ENCODE measurements at places on chromosomes 16 and 17.
A peak's percentile ranks its signal among the peaks of the same experiment; 100 is the strongest.

DNA sequence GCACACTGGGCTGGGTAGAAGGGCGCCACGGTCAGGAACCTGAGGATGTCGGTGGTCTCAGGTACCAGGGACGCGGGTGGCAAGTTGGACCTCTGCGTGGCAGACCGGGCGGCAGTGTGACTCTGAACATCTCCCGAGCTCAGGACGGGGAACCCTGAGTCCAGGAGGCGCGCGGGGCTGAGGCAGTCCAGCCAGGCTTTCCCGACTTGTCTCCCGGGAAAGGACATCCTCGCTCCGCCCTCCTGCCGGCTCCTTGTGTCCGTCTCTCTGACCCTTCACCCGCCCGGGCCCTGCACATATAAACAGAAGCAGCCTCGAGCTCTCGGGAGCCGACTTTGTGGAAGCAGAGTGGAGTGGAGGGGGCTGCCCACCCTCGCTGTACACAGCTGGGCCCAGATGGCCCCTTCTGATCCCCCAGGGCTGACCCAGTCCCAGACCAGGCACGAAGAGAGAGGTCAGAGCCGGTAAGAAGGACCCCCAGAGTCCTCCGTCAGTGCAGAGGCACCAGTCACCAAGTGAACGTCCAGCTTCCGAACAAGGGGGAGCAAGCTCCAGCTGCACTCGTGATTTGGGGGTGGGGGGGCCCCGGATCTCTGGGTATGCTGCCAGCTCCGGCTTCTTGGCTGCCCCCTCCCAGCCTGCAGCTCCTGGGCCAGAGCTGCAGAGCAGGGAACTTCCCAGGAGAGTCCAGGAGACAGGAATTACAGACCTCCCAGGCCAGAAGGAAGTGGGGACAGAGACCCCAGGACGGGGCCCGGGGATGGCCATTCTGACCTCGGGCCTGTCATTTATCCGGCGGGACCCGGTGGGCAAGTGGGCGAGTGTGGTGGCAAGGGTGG is 8.5 kb upstream of the P2RX1 start:
- DNase-seq, result no peak

GRCh38 chr17:51056813-51057510 is 63.7 kb downstream of the SPAG9 start:
- DNase-seq, result peak; percentile 69

DNA sequence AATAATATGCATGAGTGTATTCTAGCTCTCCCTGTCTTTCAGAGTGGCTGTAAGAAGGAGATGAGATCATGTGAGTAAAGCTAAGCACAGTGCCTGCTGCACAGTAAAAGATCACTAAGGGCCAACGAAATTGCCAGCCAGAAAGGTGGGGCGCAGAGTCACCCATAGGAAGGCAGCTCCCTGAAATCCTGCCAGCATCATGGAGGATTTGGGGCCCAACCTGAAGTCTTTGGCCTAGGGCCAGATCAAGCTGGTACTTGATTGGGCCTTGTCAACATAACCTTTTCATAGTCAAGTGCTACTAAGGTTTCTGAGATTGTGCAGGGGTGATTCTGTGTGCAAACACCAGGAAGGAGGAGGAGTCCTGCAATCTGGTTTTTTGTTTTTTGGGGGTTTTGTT is 16.5 kb downstream of the SCNN1B start:
- DNase-seq, result peak; percentile 58

DNA sequence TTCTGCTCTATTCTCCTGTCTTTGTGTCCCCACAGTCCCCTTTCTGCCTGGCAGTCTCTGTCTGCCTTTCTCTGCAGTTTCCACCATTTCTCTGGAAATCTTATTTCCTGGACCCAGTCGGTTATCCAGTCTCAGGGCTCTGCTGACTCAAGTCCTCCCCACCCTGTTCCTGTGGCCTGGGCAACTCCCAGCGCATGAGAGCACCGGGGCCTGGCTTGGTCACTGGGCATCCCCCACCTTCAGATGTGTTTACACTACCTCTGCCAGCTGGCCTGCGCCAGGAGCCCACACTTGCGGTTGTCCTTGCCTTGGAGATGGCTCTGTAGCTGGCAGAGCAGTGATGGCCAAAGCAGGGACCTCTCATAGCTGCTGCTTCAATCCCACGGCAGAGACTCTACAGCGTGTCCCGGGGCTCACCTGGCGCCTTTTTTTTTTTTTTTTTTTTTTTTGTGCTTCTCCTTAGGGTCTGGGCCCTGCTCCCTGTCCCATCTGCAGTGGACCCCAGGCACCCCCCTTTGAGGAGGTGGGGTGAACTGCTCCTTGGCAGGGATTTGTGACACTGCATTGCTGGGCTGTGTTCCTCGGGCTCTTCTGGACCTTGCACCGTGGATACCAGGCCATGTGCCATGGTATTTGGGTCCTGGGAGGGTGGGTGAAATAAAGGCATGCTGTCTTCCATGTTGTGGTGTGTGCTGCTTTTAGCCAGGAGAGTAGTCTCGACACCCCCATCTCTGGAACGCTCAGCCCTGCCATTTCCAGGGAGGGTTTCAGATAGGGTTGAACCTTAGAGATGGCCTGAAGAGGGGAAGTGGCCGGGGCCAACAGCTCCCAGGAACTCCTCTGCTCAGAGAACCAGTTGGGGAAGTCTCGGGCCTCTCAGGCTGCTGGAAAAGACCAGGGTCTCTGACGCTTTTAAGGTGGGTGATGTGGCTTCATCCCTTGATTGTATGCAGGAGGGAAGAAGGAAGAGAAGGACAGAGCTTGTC is 17.5 kb downstream of the GUCY2D start:
- DNase-seq, result no peak

GRCh38 chr17:61250335-61250890 is 149.2 kb upstream of the TBX2 start:
- DNase-seq, result no peak

DNA sequence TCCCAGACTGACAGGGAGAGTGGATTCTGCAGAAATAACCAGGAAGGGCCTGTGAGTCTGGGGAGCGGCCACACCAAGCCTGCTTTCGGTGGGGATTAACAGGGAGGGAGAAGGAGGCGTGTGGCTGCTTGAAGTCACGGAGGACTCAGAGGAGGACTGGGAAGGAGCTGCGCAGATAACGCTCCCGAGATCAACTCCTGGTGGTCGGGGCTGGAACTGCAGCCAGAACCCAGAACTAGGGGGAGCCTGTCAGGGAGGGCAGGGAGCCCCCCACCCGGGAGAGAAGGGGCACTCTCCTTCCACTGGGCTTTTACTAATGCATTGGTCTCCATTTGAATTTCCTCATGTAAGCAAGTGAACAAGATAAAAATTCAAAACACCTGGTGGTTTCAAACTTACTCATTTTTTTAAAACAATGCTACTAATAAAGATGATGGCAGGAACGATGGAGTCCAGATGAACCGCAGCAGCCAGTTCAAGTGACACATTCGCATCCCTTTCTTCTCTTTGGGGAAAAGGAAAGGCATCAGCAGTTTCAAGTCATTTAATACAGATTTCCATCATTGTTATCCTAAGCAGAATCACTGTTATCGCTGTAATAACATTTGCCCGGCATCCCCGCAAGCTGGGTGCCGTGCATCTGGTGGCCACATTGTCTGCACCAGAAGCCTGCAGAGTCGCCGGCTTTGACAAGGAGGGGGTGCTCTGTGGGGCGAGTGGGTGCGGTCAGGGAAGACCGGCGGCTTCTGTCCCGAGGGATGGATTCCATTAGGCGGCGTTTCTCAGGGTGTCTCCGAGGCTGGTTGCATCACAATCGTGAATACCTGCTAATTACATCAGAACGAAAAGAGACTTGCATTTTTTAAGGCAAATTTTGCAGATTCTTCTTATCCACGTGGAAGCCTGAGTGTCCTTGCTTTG is 183.0 kb downstream of the FOXL1 start:
- DNase-seq, result peak; percentile 21

GRCh38 chr16:72197545-72197944 is 25.6 kb upstream of the PMFBP1 start:
- DNase-seq, result no peak

DNA sequence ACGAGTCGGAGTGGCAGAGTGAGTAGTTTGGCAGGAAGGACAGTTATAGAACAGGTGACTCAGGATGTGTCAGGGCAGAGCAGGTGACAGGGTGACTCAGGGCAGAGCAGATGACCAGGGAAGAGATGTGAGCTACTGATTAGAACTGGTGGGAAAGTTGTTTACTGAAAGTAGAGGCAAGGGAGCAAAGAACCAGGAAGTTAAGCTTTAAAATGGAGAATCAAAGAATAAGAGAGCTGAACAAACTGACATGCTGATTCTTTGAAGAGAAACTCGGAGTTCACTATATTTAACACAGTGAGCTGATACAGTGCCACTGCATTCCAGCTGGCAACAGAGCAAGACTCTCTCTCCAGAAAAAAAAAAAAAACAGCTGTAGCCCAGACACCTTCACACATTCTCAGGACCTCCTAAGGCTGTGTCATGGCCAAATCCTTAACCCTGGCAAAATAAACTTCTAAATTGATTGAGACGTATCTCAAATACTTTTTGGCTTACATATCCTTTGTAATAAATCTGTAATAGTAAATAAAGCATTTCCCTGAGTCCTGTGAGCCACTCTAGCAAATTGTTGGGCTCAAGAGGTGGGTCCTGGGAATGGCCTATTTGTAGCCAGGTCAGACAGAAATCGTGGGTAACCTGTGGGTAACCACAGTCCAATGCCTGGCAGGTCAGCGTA is 12.3 kb upstream of the UBE2I start:
- DNase-seq, result peak; percentile 96

DNA sequence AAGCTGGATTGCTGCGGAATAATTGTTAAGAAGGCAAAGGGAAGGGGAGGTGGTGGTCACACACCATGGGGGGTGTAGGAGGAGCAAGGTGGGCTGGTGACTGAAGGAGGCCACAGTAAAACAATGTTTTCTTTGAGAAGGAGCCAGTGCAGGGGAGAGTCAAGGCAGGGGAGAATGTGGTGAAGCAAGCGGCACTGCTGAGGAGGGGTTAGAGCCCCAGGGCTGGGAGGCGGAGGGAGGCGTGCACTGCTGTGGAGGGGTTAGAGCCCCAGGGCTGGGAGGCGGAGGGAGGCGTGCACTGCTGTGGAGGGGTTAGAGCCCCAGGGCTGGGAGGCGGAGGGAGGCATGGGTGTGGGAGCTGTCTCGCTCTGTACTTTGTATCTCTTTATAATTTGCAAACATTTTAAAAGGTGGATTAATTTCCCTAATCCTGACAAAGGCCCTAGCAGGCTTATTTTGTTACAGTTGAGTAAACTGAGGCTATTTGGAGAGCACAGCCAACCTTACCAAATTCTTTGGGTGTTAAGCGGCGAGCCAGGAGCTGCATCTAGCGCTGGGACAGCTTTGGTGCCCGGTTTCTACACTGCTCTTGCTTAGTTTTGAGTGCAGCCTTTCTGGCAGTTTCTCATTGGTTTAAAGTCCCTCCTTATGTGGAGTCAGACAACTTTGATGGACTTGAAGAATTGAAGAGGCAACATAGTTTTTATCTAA is 20.9 kb downstream of the RPTOR start:
- DNase-seq, result no peak

DNA sequence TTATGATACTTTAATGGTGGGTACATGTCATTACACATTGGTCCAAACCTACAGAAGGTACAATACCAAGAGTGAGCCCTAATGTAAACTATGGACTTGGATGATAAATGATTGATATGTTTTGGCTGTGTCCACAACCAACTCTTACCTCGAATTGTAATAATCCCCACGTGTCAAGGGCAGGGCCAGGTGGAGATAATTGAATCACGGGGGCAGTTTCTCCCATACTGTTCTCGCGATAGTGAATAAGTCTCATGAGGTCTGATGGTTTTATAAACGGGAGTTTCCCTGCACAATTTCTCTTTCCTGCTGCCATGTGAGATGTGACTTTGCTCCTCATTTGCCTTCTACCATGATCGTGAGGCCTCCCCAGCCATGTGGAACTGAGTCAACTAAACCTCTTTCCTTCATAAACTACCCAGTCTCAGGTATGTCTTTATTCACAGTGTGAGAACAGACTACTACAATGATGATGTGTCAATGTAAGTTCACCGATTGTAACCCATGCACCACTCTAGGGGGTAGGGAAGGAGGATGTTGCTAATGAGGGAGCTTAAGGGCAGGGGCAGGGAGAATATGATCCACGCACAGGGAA is 7.0 kb upstream of the METTL22 start:
- no peak for DNase-seq

GRCh38 chr17:7440113-7440833 is 961 bp downstream of the FGF11 start:
- DNase-seq, result peak; percentile 76

DNA sequence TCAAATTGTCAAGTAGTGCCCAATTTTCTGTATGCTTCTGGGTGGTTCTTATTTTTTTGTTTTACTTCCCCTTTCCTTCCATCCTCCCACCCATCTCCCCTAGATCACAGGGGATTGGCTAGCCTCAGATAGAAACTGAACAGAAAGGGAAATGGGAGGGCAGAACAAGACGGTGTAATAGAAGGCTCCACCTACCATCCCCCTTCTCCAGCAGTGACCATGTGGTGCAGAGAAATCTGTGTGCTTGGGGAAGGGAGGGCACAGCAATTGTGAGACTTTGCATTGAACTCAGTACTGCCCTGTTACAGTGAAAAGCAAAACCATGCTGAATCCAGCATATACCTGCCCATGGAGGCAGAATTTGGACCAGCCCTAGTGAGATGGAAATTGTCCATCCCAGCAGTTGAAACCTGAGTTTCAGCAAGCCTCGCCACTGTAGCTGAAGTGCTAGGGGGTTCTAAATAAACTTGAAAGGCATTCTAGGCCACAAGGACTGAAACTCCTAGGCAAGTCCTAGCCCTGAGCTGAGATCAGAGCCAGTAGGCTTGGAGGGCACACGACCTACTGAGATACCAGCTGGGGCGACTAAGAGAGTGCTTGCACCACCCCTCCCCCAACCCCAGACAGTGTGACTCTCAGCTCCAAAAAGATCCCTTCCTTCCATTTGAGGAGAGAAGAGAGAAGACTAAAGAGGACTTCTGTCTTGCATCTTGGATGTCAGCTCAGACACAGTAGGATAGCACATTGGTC is 5.2 kb downstream of the SLFN11 start:
- no peak for DNase-seq

- no peak for DNase-seq
These were observed 78.1 kb downstream of the ZFHX3 start for GRCh38 chr16:72969812-72970211.

DNA sequence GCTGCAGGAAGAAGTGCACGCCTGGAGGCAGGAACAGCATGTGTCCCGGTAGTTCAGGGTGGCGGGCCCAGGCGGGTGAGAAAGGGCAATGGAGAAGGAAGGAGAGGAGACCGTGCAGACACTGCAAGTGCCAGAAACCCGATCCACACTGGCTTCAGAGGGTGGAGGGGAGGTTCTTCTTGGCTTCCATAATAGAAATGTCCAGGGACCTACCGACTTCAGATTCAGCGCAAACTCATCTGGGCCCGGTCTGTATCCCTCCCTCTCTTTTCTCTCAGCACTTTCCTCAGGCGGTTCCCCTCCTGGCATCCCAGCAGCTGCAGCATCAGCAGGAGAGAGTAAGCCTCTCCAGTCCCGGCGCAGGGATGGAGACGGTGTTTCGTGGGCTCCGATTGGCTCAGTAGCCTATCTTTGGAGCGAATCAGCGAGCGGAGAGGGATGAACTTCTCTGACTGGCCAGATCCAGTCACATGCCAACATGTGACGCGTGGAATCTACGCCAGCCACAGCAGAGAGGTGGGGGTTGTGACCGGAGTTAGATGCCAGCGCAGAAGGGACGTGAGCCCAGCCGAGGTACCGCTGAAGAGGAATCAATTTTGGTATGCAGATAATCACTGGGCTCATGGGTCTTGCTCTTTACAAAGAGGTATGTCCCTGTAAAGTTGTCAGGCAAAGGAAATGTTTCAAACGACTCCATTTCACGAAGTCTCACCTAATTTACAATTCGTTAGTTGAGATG is 1.9 kb upstream of the PRPSAP2 start:
- DNase-seq, result peak; percentile 96

All from DMS53 (cell line).